Epithelial cell of umbilical artery (primary cell): ENCODE measurements at places on chromosomes 4 and X. TPM values are rescaled to one million over a fixed set of nuclear protein-coding genes. Genes with fewer than 3 reads are reported as not detected.

HHIP gene
- 89.8 and 358 TPM in 2 replicates for total RNA-seq

TRIM60 gene
- total RNA-seq = not detected in 2 replicates

HMX1 gene
- not detected in 2 replicates for total RNA-seq

STS gene
- total RNA-seq = 1.3 and 1.7 TPM in 2 replicates

GPRASP1 gene
- total RNA-seq = 0.65 and 1.5 TPM in 2 replicates

LAGE3 gene
- 20.2 and 23.1 TPM in 2 replicates for total RNA-seq

MAGEE1 gene
- total RNA-seq = 0.97 and 1.2 TPM in 2 replicates

ANXA3 gene
- total RNA-seq = 139 and 351 TPM in 2 replicates

PPP1R2C gene
- total RNA-seq = not detected in 2 replicates

DMP1 gene
- total RNA-seq = not detected in 2 replicates

DMD gene
- total RNA-seq = 4.5 and 8.8 TPM in 2 replicates

CCDC120 gene
- total RNA-seq = 0.61 and 0.65 TPM in 2 replicates

PWWP3B gene
- 0.15 TPM in 1 of 2 replicates, not detected in the other for total RNA-seq

GSX2 gene
- total RNA-seq = not detected in 2 replicates

PAGE1 gene
- total RNA-seq = not detected in 2 replicates

RIBC1 gene
- 0.30 and 0.32 TPM in 2 replicates for total RNA-seq

TDO2 gene
- 0.30 TPM in 1 of 2 replicates, not detected in the other for total RNA-seq

FHIP1A gene
- total RNA-seq = under 0.01 and 0.30 TPM in 2 replicates
